ENCODE measurements at places on chromosomes 12 and 14.

DNA sequence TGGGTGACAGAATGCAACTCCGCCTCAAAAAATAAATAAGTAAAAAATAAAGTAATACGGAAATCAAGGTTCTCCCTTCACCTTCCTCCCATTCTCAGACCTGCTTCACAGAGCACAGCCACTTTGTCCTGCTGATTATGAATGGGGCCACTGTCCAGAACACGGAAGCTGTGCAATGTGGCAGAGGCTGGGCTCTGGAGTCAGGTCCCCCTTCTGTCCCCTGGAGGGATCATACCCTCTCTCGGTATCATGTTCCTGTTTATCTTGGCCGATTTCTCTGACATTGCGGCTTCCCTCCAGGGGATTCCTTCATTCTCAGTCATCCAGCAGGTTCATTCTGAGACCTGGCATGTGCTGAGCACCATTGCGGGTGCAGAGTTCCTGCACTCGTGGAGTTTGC, 11.3 kb downstream of the PPP2R5C start:
- no peak for DNase-seq

DNA sequence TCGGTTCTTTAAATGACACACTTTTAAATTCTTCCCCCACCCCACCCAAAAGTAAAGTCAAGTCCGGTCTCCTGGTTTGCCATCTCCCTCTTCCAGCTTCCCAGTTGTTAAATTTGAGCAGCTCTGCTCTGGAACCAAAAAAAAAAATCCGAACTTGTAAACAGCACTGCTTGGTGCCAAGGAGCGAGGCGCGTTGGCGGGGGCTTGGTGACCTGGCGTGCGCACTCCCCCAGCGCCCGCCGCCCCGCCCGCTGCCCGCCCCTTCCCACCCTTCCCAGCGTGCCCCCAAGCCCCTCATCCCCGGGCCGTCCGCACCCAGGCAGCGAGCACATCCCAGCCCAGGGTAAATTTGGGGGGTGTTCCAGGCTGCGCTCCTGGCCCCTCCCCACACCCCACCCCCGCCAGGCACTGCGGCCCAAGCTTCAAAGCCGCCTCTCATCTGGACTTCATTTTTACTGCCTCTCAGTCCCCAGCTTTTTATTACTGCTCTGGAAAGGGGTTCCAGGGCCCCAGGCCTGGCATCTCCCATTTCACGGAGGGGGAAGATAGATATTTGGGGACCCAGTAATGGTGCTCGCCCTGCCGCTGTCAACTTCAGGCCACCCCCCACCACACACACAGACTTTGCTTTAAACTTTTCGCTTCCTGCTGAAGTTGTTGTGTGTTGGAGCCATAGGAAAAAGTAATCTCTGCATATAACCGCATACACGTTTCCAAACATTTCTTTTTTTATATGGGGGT, 11.7 kb upstream of the ITGB7 start:
- DNase-seq: no peak

- no peak for DNase-seq
These were observed 25.3 kb downstream of the IGF1 start for GRCh38 chr12:102454808-102455760.

DNA sequence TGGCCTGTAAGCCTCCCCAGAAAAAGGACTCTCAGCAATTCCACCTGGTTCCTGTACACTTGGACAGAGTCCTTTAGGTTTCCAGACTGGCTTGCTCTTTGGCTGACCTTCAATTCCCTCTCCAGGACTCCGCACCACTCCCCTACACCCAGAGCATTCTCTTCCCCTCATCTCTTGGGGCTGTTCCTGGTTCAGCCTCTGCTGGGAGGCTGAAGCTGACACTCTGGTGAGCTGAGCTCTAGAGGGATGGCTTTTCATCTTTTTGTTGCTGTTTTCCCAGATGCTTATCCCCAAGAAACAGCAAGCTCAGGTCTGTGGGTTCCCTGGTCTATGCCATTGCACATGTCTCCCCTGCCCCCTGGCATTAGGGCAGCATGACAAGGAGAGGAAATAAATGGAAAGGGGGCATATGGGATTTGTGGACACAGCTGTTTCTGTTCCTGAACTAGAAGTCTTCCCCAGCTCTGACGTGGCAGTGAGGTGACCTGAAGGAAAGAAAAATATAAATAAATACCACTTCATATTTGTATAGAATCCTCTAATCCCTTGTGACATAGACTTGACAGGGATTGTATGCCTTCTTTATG, 1.3 kb downstream of the RNASE7 start:
- no peak for DNase-seq

DNA sequence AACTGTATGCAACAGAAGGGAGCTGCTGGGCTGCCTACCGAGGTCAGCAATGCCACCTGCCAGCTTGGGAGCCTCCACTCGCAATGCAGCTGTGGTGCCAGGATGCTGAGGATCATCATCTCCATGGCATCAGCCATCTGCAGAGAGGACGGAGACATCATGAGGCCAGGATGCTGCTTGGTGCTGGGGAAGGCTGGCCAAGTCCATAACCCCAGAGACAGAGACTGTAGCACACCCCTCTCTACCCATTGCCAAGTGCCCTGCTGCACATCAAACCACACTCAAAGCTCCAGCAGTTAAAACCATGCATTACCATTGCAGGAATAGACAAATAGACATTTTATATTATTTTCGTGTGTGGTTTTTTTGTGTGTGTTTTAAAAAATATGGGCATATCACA, 43.5 kb downstream of the SVOP start:
- DNase-seq: no peak

- no peak for DNase-seq
These were observed 36.7 kb upstream of the EGLN3 start for GRCh38 chr14:33987565-33988080.

DNA sequence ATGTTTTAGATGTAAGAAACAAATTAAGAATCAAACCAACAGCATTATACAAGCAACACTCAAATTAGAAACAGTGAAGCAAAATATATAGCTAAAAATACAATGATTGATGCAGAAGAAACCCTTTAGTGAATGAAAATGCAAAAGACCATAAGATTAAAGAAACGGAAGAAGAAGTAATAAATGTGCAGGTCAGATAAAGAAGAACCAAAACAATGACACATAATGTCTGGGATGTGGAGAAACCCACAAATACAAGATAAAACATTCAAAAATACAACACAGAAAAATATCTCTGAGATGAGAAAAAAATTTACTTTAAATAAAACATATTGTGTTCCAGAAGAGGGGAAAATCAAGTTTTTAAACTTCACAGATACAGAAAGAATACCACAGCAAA, 73.4 kb upstream of the AVPR1A start:
- no peak for DNase-seq

- DNase-seq: no peak
These were observed 1037.8 kb downstream of the BCL11B start for GRCh38 chr14:98234208-98234607.

GRCh38 chr14:22210906-22211305, 378.1 kb downstream of the DAD1 start:
- DNase-seq: no peak

DNA sequence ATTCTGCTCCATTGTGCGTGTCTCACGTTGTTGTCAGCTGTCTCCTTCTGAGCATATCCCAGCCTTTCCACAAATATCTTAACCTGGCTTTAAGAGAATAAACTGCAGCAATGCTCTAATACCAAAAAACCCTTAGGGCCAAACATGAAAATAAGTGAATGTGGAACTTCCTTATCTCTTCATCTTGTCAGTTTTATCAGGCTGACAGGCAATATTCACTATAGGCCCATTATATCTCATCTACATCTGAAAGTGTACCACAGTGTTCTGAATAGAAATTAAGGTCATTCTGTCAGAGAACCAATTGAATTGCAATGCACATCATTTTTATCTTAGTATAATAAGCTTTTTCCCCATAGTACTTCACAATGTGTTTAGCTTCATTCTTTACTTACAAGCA, 933.1 kb upstream of the FBXO33 start:
- no peak for DNase-seq

DNA sequence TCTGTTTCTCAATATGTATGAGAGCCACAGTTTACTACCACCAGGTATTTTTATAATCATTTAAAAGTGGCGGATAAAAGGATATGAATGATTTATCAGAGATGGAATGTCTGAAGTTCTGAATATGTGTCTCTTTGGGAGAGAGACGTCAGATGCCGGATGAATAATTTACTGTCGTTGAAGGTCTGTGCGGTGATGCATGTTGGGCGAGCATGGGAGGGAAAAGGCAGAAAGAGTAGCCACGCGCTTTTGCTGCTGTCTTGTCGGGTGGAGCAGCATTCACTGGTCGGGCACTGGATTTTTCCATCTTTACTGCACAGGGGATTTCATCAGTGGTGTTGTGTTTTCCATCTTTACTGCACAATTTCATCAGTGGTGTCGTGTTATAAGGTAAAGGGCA, 65.6 kb downstream of the SYNE2 start:
- DNase-seq: no peak

GRCh38 chr12:18955594-18955993, 173.9 kb upstream of the PLEKHA5 start:
- DNase-seq: no peak

DNA sequence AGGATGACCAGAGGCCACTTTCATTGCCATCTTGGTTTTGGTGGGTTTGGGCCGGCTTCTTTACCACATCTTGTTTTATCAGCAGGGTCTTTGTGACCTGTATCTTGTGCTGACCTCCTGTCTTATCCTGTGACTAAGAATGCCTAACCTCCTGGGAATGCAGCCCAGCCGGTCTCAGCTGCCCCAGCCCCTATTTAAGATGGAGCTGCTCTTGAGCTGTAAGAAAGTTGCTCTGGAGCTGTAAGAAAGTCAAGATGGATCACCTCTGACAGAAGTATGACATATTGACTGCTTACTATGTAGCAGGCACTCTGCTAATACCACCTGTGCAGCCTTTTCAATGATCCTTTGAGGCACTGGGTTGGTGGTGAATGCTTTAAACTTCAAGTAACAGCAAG, 52.1 kb downstream of the RIN3 start:
- no peak for DNase-seq

DNA sequence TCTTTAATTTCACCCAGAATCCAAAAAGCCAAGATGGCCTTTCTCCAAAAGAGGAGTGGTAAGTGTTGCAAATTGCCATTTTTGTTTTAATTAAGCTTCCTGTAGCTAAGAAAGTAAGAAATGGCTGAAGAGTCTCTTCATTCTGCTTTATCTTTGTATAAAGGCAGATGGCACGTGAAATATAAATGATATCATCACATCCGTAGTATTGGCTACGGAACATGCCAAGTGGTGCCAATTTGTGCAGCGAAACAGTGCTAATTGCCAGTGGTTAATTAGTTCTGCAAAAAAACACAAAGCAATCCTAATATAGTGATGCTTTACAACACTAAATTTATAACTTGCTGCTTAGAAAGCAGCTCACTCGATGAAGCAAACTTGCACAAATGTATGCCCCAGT, 29.4 kb downstream of the PLEKHG7 start:
- DNase-seq: no peak

DNA sequence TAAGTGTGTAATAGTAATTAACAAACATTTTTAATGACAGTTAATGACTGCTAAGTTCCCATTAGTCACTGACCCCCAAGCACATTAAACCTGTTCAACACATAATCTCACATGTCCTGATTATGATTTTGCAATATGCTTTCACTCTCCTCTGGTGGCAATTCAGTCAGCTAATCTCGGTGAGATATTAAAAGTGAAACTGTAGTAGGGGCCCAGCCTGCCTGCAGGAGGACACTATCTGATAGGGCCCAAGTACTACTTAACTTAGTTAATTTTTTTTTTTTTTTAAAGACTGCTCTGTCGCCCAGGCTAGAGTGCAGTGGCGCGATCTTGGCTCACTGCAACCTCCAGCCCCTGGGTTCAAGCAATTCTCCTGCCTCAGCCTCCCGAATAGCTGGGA, 48.8 kb downstream of the CIT start:
- no peak for DNase-seq

Measured in ascending aorta (tissue), 2 donors.